ENCODE measurements at places on chromosomes 1 and 21.

- no peak for DNase-seq
These were observed 35.9 kb upstream of the SLC45A1 start for GRCh38 chr1:8281843-8282509.

- DNase-seq = no peak
These were observed 26.1 kb downstream of the CD244 start for GRCh38 chr1:160836561-160836960.

GRCh38 chr1:214550857-214551435 is 456 bp downstream of the PTPN14 start:
- DNase-seq = no peak

GRCh38 chr1:53639251-53639763 is 99.7 kb downstream of the GLIS1 start:
- DNase-seq = no peak

- no peak for DNase-seq
These were observed 41.5 kb upstream of the EGLN1 start for GRCh38 chr1:231463541-231463940.

GRCh38 chr21:15976807-15977206 is 247.0 kb downstream of the USP25 start:
- no peak for DNase-seq

DNA sequence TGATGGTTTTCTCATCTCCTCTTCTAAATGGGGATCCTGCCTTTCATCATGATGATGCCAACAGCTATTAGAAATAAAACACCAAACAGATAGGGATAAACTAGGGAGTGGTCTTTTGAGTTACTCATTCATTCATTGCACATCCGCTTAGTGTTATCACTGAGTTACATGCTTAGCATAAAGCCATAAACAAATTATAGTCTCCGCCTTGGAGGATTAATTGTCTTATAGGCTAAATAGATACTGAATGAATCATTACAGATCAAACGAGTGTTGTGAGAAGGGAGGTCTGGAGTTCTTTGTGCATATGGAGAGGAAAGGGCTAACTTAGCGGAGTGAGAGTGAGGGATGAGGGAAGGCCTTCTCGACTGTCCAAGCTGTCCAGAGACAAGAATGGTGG is 19.8 kb upstream of the GUCA2B start:
- no peak for DNase-seq

DNA sequence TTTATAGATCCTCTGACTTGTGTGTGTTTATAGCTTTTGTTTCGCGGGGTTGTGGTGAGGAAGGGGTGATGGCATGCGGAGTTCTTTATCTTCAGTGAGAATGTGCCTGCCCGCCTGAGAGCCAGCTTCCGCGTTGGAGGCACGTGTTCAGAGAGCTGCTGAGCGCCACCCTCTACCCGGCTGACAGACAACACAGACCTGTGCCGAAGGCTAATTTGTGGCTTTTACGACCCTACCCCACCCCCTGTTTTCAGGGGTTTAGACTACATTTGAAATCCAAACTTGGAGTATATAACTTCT is 14.4 kb upstream of the CD101 start:
- no peak for DNase-seq

- DNase-seq = no peak
These were observed 151.7 kb upstream of the ZNF648 start for GRCh38 chr1:182213163-182213562.

- DNase-seq = no peak
These were observed 857 bp downstream of the GPX7 start for GRCh38 chr1:52602856-52603600.

GRCh38 chr1:178575611-178576361 is 62.9 kb downstream of the TEX35 start:
- peak; percentile 8 for DNase-seq

GRCh38 chr1:198424441-198424840 is 116.0 kb downstream of the ATP6V1G3 start:
- no peak for DNase-seq

DNA sequence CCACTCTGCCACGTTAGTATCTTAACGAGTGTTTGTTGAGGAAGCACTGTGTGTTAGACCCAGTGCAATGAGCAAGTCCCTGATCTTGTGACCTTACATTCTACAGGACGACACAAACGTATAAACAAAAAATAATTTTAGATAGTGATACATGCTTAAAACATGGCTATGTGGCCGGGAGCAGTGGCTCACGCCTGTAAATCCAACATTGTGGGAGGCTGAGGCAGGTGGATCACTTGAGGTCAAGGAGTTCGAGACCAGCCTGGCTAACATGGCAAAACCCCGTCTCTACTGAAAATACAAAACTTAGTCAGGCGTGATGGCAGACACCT is 19.6 kb downstream of the MTX1 start:
- DNase-seq = no peak

GRCh38 chr1:210830034-210831028 is 303.6 kb downstream of the KCNH1 start:
- peak; percentile 51 for DNase-seq

GRCh38 chr1:218661411-218661810 is 316.3 kb downstream of the TGFB2 start:
- no peak for DNase-seq

DNA sequence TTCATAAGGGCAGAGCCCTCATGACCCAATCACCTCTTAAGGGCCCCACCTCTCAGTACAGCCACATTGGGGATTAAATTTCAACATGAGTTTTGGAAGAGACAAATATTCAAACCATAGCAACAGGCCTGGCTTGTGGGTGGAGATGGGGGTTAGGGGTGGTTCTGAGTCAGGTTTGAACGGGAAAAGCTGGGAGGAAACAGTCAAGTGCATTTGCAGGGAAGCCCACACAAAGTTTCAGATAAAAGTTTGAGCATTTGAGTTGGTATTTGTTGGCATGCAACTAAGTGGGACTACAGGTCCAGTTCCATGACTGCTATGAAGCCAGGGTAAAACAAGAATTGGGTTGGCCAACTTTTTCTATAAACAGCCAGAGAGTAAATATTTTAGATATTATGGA is 21.0 kb upstream of the PADI2 start:
- no peak for DNase-seq

GRCh38 chr1:160681066-160681890 is 30.3 kb downstream of the CD48 start:
- DNase-seq = peak; percentile 92

- no peak for DNase-seq
These were observed 15.0 kb downstream of the NPR1 start for GRCh38 chr1:153693466-153693865.
